ENCODE measurements at places on chromosomes 5 and 9.

GRCh38 chr9:81860581-81860980, 67.6 kb upstream of the SPATA31D4 start:
- DNase-seq: no peak

GRCh38 chr9:16211946-16212345, 658.5 kb downstream of the BNC2 start:
- DNase-seq: no peak

GRCh38 chr5:133198511-133198910, 146.7 kb downstream of the HSPA4 start:
- DNase-seq: no peak

DNA sequence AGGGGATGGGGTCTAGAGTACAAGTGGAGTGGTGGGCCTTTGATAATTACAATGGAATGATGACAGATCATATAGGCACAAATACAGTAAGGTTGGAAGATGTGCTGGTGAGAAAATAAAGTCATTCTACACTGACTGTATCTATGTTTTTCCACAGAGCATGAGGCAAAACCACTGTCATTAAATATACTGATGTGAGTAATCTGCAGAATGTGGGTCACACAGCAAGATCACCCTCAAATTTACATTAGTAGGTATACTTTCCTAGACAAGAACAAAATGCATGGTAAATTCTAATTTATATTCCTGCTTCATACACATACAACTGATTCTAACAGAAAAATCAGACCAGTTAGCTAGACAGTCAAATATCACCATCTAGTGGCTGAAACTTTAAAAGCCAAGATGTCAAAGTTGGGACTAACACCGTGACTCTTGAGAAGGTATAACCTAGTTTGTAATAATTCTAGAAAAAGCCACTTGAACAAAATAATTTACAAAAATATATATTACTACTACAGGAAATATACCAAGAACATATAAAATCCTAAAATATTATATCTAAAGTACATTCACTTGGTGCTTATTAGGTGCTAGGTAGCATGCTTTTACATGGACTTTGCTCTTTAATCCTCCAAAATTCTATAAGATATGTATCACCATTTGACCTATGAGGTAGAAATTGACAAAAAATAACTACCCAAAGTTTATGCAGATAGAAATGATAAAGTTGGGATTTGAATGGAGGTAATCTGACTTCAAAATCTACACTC, 19.5 kb downstream of the TTC33 start:
- peak; percentile 53 for DNase-seq

DNA sequence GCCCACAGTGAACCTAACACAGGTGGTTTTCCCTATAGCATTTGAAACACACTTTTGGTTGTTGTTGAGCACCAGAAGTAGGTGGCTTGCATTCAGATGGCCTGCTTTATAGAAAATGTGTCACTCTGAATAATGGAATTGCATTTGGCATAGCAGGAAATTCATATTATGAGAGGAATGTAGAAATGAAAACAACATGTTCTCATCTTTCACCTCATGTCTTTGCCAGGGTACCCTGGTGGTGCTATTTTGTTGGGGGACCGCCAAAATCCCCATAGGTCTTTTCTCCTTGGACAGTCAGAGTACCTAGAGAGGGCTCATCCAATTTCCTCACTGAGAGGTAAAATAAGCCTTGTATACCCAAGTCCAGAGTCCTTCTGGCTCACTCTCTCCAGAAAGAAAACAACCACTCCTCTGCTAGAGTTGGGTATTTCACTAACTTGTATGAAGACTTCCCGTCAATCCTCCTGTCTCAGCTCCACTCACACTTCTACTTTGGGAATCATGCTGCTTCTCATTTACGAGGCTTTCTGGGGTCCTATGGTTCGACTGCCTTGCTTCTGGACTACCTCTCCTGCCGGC, 67.4 kb downstream of the MRPS27 start:
- DNase-seq: no peak

Data from urothelium cell line (cell line).